ENCODE measurements at places on chromosomes 2 and 18.

DNA sequence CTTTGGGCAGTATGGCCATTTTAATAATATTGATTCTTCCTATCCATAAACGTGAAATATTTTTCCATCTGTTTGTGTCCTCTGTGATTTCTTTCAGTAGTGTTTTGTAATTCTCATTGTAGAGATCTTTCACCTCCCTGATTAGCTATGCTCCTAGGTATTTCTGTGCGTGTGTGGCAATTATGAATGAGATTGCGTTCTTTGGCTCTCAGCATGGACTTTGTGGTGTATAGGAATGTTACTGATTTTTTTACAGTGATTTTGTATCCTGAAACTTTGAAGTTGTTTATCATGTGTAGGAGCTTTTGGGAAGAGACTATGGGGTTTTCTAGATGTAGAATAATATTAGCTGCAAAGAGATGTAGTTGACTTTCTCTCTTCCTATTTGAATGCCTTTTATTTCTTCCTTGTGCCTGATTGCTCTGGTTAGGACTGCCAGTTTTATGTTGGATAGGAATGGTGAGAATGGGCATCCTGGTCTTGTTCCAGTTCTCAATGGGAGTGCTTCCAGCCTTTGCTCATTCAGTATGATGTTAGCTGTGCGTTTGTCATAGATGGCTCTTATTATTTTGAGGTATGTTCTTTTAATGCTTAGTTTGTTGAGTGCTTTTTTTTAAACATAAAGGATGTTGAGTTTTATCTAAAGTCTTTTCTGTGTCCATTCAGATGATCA, 27.0 kb upstream of the THUMPD2 start:
- no peak for DNase-seq

DNA sequence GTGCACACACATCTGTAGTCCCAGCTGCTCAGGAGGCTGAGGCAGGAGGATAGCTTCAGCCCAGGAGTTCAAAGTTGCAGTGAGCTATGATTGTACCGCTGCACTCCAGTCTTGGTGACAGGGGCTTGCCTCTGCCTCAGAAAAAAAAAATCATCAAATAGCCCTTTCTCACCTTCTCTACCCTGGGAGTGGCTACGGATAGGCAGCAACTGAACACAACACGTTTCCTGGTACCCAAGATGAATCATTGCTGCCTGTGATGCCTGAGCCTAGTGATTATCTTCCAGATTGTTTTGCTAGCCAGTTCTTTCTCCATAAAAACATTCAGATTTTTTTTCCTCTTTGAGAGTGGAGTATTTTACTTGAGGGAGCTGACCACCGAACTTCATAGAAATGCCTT, 13.5 kb downstream of the INPP4A start:
- no peak for DNase-seq

DNA sequence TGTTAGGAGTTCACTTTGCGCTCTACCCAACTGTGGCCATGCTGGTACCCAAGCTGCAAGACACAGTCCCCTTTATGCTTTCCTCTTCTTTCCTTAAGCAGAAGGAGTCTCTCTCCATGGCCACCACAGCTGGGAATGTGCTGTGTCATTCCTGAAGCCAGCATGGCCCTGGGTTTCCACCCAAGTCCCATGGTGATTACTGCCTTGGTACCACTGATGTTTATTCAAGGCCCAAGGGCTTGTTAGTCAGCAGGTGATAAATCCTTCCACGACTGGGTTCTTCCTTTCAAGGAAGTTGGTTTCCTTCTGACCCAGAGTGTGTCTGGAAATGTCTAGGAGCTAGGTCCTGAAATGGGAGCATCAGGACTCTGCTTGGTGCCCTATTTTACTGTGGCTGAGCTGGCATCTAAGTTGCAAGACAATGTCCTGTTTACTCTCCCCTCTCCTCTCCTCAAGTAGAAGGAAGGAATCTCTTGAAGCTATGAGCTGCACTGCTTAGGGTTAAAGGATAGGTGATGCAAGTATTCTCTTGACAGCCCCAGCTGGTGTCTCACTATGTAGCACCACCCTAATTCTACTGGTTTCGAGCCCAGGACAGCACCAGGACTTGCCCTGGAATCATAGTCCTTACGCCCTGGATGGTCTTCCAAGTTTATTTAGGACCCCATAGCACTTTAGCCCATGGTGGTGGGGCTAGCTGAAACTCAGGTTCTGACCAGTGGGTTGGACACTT, 18.7 kb upstream of the NUP35 start:
- DNase-seq, result no peak

- no peak for DNase-seq
These were observed 674.0 kb downstream of the PLCL1 start for GRCh38 chr2:198478361-198478760.

DNA sequence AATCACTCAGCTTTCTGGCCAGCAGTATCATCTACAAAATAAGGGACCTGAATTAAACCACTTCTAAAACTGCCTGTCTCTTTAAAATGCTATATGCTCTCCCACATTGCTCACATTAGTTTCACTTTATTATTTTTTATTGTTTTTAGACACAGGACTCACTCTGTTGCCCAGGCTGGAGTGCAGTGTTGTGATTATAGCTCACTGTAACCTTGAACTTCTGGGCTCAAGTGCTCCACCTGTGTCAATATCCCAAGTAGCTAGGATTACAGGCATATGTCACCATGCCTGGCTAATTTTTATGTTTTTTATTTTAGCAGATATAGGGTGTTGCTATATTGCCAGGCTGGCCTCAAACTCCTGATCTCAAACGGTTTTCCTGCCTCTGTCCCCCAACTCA, 591.3 kb upstream of the ZNF804A start:
- no peak for DNase-seq

DNA sequence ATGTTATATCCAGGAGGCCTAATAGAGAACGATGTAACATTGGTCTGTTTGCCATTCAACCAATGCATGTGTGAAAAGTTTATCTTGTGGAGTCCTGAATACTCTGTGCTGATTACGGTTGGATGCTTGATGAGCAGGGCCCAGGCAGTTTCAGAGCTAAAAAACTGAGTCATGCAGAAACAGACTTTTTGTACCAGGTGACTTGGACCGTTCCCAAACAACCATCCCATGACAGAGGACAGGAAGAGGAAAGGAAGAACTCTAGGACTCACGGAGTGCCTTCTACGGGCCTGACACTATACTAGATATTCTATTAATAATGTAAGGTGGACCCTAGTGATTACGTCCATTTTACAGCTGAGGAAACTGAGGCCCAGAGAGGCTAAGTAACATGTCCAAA, 142.1 kb downstream of the ARHGAP28 start:
- no peak for DNase-seq

GRCh38 chr2:73985308-73986084, 786 bp downstream of the TET3 start:
- DNase-seq, result no peak

DNA sequence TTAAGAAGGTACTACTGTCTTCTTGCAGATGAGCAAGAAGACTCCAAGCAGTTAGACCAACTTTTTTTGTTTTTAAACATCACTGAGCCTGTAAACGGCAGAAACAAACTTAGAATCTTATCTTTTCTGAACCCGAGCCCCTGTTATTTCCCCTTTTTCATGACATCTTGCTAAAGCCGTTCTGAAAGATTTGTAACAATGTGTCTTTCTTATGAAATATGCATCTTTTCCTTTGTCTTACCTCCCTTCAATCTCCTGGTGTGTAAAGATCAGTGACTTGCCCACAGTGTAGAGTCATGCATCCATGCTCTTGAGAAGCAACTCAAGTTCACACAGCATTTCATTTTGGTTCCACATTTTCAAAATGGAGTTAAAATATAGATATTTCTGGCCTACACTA, 288.8 kb upstream of the CELF4 start:
- DNase-seq, result no peak

GRCh38 chr2:230902180-230902899, 22.7 kb downstream of the GPR55 start:
- no peak for DNase-seq

DNA sequence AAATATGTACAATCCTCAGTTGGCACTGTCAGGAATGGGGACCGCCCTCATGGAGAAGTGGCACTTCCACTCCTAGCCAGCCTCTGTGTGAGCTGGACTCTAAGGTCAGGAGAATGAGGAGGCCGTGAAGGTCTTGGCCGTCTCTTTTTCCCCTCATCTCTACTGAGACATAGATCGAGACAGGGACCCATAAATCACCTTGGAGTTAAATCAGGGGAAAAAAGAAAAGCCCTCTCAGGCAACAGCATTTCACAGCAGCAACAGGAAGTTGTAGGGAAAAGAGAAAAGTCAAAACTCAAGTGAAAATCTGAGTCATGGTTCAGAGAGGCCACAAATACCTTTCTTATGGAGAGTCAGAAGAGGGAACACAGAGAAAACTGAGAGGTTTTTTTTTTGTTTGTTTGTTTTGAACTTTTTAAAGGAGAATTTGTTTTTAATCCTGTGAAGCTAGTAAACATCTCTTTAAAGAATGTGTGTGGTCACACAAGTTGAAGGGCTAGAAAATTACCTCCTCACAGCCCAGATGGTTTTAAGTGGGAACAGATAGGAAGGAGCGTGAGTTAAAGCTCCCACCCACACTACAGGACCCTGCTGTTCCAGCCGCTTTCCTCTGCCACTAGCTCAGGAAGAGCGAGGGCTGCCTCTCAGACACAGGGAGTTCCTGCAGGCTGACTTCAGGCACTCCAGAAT, 30.6 kb upstream of the CYP1B1 start:
- DNase-seq, result no peak

GRCh38 chr2:212956665-212957607, 194.5 kb downstream of the IKZF2 start:
- DNase-seq, result no peak

GRCh38 chr2:190065839-190066238, 3.3 kb upstream of the MSTN start:
- DNase-seq, result no peak

DNA sequence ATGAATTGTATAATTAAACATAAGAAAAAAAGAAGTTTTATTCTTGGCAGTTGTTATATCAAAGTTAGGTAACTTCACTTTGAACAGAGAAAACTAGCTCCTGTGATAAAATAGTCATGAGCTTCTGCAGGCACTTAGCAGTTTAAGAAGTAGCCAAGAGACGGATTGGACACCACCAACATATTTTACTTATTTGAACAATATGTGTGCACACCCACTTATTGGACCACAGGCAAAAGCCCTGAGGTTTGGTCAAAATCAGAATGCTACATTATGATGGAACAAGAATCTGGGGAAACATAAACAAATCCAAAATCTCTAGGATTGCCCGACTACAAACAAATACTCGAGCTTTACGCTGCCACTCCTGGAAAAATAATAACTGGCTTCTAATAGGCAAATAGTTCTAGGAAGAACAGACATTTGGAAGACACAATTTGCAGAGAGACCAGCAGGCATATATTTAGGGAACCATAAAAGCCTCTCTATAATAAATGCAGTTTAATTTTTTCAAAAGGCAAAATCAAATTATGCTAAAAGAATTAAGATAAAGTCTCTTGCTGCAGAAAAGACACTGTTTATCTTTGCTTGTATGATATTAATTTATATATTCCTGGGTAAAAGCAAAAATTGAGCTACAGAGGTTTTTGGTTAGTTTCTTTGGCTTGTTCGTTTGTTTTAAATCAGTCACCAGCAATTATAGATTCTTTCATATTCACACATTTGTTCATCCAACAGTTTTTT, 117.9 kb downstream of the CDC42EP3 start:
- DNase-seq, result no peak

GRCh38 chr18:21047126-21047525, 64.5 kb downstream of the ROCK1 start:
- DNase-seq, result no peak

DNA sequence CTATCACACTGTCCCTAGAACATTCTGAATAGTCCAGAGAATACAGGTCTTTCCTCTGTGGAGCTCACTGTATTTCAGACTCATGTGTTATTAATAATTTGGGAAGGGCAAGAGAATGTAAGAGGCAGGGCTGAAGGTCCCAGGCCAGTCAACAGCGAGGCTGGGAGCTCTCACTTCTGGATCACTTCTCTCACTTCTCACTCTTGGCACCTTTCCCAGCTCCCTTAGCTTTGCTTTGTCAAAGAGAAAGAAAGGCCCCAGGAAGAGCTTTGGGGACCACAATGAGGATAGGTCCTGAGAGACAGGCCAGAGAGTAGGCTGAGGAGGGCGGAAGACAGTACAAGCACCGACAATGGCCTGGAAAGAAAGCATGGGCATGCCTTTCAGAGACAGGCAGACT, 11.2 kb downstream of the EFR3B start:
- DNase-seq, result no peak

DNA sequence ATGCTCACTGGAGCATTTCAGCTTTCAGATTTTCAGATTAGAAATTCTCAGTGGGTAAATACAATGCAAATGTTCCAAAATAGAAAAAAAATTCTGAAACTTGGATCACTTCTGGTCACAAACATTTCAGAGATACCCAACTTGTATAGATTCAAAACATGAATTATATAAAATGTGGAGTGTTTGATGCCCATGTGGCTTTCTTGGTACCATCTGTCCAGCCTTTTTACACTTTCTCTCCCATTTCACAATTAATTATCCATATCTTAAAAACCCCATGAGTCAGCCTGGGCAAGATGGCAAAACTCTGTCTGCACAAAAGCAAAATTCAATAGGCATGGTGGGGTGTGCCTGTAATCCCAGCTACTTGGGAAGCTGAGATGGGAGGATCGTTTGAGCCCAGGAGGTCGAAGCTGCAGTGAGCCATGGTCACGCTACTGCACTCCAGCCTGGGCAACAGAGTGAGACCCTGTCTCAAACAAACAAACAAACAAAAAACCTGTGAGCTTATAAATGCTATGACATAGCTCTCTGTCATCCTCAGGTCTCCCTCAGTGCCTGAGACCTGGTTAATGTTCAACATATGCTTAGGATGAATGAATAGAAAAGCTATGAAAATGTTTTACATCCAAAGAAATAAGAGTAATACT, 146.3 kb upstream of the TTC39C start:
- no peak for DNase-seq

DNA sequence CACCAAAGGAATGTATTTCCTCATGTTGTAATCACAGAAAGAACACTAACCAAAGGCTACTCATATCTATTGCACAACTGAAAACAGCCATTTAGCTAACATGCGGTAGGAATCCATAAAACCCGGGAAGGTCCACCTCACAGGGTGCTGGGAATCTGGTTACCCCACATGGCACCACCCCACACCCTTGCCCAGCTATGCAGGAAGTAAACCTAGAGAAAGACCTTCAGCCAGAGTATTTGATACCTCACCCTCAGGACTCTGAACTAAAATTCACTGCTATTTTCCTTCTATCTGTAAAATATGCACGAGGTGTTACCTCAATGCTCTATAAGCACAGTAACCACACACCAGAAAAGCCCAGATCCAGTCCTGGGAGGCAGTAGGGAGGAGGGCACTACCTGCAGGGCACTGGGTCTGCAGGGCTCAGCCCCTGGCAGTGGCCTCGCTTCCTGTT, 45.8 kb downstream of the PTPN2 start:
- peak; percentile 43 for DNase-seq

GRCh38 chr2:135048122-135048521, 875 bp upstream of the MAP3K19 start:
- no peak for DNase-seq

DNA sequence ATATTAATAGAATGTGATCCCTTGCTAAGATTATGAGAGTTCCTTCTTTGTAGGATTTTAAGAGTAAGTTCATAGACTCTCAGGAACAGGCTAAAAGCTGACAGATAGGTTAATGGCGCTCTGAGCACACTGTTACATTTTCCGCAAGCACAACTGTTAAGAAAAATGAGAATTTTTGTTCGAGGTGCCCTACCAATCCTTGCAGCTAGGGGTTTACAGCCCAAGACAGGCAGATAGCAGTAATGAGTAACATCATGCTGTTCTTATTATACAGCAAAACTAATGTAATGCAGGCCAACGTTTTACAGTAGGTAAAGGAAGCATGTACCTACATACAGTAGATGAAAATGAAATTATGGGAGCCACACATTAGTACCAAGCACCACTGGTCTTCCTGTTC, 11.2 kb upstream of the BOD1L2 start:
- DNase-seq, result no peak
